ENCODE measurements at places on chromosomes 4 and X.

DNA sequence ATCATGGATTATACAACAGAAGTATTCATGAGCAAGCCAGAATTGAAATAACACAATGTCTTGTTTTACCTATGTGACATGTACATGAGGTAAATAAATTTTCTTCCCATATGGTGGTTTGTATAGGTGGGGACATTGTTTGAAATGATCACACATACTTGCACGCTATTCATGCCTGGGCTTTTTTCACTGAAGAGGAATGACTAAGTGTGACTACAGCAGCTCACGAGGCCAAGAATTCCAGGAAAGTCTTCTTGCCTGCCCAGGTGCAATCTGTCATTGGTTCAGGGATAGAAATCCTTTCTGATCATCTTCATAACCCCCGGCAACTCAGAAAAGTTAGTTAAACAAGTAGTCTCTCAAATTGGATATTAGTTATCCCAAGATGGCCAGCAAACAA is 36.3 kb upstream of the AREG start:
- DNase-seq: no peak

DNA sequence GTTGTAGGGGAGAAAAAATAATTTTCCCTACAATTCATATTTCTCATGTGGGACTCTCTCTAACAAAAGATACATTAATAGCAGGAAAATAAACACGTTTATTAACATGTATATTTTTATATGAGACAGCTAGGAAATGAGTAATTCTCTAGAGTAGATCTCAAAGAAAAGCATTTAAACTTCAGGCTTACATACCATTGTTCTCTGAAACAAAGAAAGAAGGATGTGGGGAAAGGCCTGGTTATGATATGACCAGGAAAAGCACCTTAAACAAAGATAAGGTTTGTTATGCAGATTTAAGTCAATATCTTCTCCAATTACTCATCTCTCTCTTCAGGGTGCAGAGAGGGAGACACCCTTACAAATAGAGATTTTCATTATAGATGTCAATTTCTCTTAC is 131.3 kb downstream of the SLC7A11 start:
- DNase-seq: no peak

- peak; percentile 79 for DNase-seq
These were observed 553 bp upstream of the MED28 start for GRCh38 chr4:17613761-17614415.

GRCh38 chr4:86279293-86279960 is 80.4 kb downstream of the MAPK10 start:
- DNase-seq: no peak

DNA sequence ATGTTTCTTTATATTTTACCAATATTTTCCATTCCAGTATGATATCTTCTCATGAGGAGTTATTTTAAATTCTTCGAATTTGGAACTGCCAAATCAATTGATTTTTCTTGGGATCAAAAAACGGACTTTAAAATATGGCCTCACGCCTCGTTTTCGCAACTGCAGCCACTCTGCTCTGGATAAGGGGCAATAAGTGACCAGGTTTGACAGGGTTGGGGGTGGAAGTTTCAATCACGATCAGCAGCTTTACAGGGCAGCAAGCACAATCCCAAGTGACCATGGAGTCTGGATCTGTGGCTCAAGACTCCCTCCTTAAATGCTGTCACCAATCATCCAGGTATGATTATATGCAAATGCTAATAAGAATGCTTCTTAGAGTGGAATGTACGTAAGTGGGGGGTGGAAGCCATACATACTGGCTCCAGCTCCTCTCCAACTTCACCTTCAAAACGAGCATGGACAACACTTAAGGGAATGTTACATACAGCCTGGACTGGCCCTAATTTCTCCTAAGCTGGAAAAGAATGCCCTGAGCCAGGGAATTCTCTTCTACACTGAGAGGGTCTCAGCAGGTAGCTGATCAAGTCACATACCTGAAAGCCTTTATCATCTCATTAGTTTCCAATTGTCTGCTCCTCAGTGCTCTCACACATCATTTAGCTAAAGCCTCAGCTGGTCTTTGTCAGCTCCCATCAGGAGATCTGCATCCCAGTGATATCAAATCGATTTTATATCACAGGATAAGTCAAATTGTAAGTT is 176.9 kb upstream of the DCAF8L1 start:
- no peak for DNase-seq

GRCh38 chrX:11784543-11784942 is 26.5 kb downstream of the MSL3 start:
- no peak for DNase-seq

GRCh38 chrX:109347632-109348031 is 134.3 kb downstream of the GUCY2F start:
- DNase-seq: no peak
